ENCODE measurements at places on chromosomes 2 and 18.

GRCh38 chr18:62710417-62710816 lies 4.9 kb upstream of the PHLPP1 start:
- DNase-seq: no peak

GRCh38 chr2:99350194-99350593 lies 13.0 kb downstream of the EIF5B start:
- DNase-seq: no peak

DNA sequence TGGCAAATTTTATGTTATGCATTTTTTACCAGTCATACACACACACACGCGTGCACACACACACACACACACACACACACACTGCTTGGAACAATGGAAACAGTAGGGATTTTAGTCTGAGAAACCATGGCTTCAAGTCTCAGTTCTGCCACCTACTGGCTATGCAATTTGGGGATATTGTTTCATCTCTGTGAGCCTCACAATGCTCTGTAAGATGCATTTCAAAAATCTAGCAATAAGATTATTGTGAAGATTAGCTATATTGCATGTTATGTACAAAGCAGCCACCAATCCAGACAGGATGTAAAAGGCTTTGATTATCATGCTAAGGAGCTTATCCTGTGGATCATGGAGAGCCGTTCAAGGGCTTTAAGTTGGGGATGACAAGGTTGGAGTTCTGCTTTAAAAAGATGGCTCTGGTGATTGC lies 401.4 kb downstream of the NBAS start:
- no peak for DNase-seq

GRCh38 chr2:124018890-124019289 lies 6.2 kb upstream of the CNTNAP5 start:
- no peak for DNase-seq

DNA sequence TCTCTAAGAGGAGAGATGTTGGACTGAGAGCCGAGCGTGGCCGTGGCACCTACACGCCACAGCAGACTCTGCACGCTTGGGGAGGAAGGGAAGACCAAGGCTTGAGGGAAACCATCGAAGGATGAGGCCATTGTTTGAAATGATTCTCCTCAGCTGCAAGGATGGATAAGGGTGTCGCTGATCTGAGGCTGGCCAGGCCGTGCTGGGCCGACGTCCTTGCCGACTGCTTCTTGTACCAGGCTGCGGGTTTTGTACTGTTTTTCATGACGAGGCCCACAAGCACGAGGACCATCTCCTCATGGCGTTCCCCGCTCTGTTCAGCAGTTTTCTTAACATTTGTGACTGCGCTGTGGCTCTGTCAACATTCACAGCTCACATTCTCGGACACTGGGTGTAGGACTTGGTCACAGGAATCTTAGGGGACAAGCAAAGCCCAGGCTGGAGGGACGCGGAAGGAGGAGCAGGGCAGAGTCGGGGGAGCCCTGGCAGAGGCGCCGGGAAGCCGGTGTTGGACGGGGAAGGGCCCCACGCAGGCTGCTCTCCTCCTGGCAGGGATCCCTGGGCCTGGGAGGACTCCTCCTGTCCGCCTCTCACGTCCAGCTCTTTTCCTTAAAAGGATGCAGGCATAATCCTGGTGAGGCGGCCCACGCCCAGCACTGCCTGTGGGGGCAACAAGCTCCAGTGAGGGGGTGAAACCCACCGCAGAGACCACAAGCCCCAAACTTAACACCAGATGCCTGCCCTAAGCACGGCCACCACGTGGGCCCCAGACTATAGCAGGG lies 259.0 kb upstream of the SALL3 start:
- no peak for DNase-seq

- no peak for DNase-seq
These were observed 106.9 kb upstream of the RFX8 start for GRCh38 chr2:101581675-101582299.

GRCh38 chr2:37143974-37144373 lies 12.8 kb downstream of the EIF2AK2 start:
- DNase-seq: no peak

DNA sequence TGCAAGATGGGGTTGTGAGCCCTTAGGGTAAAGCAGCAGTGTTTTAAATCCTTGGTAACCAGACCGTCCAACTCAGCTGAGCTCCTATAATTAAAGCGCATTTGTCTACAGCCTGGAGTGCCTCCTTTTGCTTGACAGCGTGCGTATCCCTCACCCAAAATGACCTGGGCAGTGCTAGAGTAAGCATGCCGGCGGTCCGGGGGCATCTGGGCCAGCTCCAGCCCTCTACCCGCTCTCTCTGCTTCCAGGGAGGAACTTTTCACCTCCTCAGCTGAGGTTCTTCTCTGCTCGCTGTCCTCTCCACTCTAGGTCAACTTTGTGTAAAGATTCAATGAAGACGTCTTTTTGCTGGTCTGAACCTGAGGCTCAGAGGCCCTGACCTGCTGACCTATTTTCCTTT lies 102.4 kb upstream of the TPO start:
- DNase-seq: no peak

DNA sequence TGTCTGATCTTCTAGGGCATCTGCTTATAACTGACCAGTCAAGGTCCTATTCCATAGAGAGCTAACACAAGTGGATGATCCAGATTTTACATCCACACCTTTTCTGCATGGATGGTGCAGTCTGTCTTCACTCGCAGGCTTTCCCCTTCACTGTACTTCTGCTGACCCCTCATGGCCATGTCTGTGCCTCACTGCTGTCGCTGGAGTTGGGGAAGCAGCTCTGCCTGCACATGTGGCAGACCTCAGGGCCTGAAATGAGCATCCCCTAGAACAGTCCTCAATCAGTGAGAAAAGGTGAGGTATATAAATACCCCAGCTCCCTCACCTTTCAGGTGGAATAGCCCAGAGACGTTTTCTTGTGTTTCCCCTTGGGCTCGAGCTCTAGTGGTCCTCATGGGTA lies 233.8 kb downstream of the ANKRD36B start:
- DNase-seq: no peak

- no peak for DNase-seq
These were observed 25.1 kb downstream of the ABCB11 start for GRCh38 chr2:169005994-169006393.

- DNase-seq: no peak
These were observed 9.8 kb downstream of the SCN9A start for GRCh38 chr2:166365803-166366420.
